MCF 10A (cell line): ENCODE measurements at places on chromosomes 12 and 14. TPM values are rescaled to one million over a fixed set of nuclear protein-coding genes. Genes with fewer than 3 reads are reported as not detected.

DNA sequence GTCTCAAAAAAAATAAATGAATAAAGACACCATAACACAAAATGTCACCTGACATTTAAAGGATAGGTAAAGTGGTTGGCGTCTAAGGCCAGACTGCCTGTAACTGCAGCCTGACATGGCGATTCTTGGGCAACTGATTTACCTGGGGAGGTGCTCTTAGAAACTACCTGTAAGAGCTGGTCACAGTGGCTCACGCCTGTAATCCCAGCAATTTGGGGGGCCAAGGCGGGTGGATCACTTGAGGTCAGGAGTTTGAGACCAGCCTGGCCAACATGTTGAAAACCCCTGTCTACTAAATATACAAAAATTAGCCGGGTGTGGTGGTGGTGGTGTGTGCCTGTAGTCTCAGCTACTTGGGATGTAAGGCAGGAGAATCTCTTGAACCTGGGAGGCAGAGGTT lies 8.4 kb downstream of the RPL6 start:
- no peak for DNase-seq

SUSD6 gene
- 27.7 and 32.1 TPM in 2 replicates for total RNA-seq

NPAS3 gene
- total RNA-seq, result 0.35 and 0.79 TPM in 2 replicates

RIMBP2 gene
- total RNA-seq, result not detected in 2 replicates

GRCh38 chr12:103848917-103849491 lies 8.0 kb upstream of the NT5DC3 start:
- no peak for DNase-seq

DNA sequence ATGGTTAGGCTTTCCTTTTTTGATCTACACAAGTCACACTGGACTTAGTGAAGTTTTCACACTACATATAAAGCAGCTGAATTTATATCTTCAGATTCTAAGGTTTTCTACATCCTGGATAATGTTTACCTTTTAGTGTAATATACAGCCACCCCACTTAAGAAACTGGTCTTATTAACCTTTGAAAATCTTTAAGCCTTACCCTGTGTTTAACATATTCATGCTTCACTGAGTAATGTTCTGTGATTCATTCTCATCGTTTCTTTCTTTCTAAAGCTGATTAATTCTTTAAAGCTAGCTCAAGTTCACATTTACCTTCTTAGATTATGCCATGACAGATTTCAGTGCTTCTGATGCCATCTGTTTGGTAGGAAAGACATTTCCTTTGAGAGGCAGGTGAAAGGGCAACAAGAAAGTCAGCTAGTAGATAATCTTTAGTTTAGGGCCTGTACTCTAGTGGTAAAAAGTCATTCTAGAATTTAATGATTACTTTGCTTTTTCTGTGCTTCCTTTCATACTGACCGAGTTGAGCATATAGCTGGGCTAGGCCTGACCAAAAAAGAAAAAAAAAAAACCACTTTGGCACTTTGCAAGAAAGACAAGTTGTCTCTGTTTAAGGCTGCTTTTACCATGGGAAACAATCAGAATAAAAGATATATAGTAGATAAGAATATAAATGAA lies 690.9 kb upstream of the FBXO33 start:
- peak; percentile 17 for DNase-seq

GRCh38 chr12:52127683-52128450 lies 48.4 kb downstream of the SMIM41 start:
- no peak for DNase-seq

DNA sequence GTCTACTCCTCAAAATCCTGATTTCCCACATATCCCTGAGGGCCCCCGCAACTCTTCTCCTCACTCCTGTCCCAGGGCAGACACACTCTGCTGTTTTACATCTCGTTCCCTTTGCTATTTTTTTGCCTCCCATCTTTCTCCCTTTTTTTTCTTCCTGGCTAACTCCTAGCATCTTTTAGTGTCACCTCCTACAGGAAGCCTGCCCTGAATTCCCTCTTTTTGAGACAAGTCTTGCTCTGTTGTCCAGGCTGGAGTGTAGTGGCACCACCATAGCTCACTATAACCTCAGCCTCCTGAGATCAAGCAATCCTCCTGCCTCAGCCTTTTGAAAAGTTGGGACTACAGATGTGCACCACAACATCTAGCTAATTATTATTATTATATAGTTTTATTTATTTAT lies 13.3 kb downstream of the MORN3 start:
- no peak for DNase-seq

KIF26A gene
- total RNA-seq, result 0.26 and 0.39 TPM in 2 replicates

- DNase-seq, result no peak
These were observed 9.7 kb downstream of the MLXIP start for GRCh38 chr12:122088179-122088810.

DNA sequence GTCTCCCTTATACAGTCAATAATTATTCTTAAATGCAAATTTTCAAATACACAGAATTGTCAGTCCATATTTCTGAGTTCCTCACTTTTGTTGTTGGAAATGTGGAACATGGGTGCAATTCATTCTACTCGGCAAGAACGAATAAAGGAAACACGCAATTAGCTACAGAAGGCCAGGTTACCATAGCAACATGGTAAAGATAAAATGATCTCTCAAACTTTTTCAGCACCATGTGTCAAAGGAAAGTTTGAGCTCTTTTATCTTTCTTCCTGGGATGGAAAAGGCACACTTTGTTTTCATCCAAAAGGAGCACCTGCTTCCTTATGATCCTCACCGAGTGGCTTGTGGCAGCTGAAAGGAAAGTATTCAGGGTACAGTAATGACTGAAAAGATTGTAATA lies 595.0 kb downstream of the RPS29 start:
- DNase-seq, result no peak

- DNase-seq, result no peak
These were observed at the start of gene STAB2 for GRCh38 chr12:103586791-103587370. STAB2 (plus strand) TSS chr12:103587273; CDS start chr12:103587477, 204 bp downstream.

DNA sequence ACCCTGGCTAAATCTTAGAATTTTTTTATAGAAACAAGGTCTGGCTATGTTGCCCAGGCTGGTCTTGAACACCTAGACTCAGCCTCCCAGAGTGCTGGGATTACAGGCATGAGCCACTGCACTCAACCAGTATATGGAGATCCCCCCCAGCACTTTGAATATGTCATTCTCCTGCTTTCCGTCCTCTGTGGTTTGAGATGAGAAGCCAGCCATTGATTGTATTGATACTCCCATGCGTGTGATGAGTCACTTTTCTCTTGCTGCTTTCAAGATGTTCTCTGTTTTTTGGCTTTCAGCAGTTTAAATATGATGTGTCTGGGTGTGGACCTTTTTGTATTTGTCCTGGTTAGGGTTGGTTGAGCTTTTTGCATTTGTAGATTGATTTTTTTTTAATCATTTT lies 75.2 kb upstream of the DNM1L start:
- DNase-seq, result peak; percentile 3

- no peak for DNase-seq
These were observed 84.1 kb upstream of the TBX3 start for GRCh38 chr12:114767906-114768722.

DNA sequence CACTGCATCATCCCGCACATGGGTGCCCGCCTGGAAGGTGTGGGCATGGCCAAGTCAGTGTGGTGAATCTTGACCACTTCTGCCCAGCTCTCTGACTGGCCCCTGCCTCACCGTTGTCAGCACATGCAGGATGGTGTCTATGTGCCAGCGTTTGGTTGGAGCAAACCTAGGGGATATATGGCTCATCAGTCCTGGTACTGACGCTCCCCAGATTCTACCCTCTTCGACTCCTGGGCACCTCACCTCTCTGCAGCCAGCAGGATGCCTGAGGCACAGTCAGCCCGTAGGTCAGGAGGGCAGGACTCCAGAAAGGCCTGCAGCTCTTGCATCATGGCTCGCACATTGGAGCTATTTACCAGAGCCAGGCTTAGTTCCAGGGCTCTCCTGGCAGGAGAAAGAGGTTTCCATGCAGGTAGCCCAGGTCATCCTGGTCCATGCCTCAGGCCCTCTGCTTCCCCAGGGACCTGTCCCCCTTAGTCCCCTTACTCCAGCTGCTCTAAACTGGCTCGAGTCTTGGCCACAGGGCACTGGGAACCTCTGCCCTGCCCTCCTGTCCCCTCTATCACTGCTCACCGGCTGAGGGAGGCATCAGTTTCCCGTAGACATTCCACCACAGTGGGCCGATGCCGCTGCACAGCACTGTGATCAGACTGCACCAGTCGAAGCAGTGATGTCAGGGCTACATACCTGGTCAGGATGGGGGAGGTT lies 4.0 kb downstream of the AP1G2 start:
- no peak for DNase-seq

DNA sequence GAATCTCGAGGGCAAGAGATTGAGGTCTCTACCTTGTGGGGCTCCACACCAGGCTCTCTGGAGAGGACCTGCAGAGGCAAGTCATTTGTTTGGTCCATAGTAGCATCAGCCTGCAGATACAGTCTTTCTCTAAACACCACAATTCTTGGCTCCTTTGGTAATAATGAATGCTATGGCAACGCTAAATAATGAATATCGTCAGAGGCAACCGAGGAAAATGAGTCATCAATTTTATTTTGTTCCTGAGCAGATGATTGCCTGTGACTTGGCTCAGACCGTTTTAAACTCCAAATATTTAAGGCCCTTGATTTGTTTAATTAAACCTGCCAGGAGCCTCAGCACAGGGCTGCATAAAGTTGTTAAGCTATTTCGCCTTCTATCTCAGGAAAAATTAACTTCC lies 924.1 kb upstream of the TMEM132C start:
- no peak for DNase-seq

DNA sequence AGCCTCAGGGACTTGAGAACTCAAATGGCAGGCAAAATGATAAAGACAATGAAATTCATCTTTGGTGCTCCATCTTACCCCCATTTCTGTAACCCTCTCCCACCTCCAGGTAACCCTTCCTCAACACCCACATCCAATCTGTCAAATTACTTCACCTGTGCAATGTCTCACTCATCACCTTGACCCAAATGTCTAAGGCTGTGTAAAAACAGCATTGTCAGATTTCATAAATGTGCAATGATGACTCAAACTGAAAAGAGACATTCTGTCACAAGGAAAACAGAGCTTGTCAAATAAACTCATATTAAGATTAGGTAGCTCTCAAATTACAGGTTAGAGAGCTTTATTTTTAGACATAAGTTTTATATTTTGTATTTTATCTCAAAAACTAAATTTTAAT lies 19.9 kb upstream of the COCH start:
- DNase-seq, result no peak

DNA sequence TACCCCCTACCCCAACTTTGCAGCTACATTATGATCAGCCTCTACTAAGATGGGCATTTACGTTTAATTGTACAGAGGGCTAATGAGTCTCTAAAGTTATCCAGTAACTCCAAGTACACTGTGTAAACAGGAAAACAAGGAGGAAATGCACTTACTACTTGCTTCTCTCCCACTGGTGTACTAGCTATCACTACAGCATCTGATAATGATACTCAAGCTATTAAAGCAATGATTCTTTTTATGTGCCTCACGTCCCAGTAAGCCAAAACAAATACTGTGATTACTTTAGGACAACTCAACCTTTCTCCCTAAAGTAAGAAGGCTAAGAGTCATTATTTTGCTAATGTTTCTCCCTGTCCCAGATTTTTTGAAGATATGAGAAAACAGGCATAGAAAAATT lies 128.6 kb upstream of the CCDC175 start:
- DNase-seq, result no peak

DNA sequence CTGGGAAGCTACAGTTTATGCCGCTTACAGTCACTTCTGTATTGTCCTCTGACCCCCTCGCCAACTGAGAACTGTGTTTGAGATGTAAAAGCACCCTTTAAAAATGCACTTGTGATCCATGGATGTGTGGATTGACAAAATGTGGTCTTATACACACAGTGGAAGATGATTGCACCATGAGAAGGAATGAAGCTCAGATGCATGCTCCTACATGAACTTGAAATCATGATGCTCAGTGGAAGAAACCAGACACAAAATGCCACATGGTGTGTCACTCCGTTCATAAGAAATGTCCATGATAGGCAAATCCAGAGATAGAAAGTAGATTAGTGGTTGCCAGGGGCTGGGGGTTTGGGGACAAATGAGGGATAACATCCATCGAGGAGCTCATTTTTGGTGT lies 58.0 kb downstream of the PITPNM2 start:
- DNase-seq, result no peak

KRT5 gene
- total RNA-seq, result 1,273 and 3,552 TPM in 2 replicates

- DNase-seq, result no peak
These were observed 5.9 kb downstream of the RIMBP2 start for GRCh38 chr12:130709971-130710732.
